ENCODE measurements at places on chromosomes 6 and 20. TPM values are rescaled to one million over a fixed set of nuclear protein-coding genes. Genes with fewer than 3 reads are reported as not detected.

PTK6 gene
- total RNA-seq = 0.60 TPM

SAPCD1 gene
- not detected for total RNA-seq

SIM1 gene
- total RNA-seq = not detected

LPIN3 gene
- 12.7 TPM for total RNA-seq

QRSL1 gene
- total RNA-seq = 6.5 TPM

GPR6 gene
- total RNA-seq = not detected

PACRG gene
- total RNA-seq = 3.9 TPM

NKX2-2 gene
- total RNA-seq = 0.23 TPM

KIF13A gene
- 110 TPM for total RNA-seq

SLC22A2 gene
- total RNA-seq = 0.37 TPM

PHACTR3 gene
- 0.43 TPM for total RNA-seq

PDRG1 gene
- total RNA-seq = 5.3 TPM

COL21A1 gene
- 9.7 TPM for total RNA-seq

ERGIC3 gene
- total RNA-seq = 154 TPM

LST1 gene
- total RNA-seq = 9.2 TPM

BANF2 gene
- total RNA-seq = not detected

CASS4 gene
- 1.2 TPM for total RNA-seq

LPA gene
- total RNA-seq = not detected

SLC16A10 gene
- 7.6 TPM for total RNA-seq

SLC12A5 gene
- total RNA-seq = not detected

PDYN gene
- total RNA-seq = not detected

Measured in posterior vena cava (tissue), 2 donors.